ENCODE measurements at places on chromosomes 1 and 21.

- no peak for DNase-seq
These were observed 186.8 kb downstream of the PBX1 start for GRCh38 chr1:164745736-164746135.

DNA sequence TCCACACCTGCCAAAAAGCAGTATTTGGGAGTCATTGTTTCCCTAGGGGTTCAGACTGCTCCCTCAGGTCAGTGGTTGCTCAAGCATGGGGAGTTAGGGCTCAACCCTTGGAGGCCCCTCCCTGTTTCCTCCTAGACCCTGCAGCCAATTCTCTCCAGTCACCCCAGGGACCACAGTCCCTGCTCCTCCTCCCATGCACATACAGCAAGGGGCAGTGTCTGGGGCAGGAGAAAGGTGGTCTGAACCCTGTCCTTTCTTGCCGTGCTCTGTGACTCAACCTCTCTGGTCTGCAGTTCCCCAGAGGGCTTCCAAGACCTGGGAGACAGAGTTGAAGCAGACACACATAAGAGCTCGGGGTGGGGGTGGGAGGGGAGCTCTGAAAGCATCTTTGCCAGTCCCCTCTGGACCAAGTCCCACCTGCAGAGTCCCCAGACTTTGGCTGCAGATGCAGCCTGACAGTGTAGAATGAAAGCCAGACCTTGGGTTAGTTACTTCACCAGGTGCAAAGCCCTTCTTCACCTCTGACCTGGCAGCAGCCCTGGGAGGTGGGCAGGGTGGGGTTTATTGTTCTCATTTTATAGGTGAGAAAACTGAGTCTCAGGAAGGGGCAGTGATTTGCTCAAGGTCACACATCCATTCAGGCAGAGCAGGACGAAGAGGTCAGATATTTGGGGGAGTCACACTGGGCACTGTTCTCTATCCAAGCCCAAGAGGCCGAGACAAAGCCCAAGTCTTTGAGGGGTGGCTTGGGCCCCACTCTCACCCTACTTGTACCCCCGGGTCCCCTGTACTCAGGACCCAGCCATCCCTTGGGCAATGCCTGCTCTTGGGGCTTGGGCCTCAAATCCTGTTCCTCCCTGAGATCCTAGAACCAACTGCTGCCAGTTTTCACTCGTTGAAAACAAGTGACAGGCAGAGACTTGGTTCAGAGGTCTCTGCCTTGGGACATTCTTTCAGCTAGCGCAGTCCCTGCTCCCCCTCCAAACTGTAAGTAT is 748 bp downstream of the PDZK1IP1 start:
- DNase-seq: no peak

- DNase-seq: peak; percentile 83
These were observed 29.5 kb downstream of the AK4 start for GRCh38 chr1:65177457-65177856.

DNA sequence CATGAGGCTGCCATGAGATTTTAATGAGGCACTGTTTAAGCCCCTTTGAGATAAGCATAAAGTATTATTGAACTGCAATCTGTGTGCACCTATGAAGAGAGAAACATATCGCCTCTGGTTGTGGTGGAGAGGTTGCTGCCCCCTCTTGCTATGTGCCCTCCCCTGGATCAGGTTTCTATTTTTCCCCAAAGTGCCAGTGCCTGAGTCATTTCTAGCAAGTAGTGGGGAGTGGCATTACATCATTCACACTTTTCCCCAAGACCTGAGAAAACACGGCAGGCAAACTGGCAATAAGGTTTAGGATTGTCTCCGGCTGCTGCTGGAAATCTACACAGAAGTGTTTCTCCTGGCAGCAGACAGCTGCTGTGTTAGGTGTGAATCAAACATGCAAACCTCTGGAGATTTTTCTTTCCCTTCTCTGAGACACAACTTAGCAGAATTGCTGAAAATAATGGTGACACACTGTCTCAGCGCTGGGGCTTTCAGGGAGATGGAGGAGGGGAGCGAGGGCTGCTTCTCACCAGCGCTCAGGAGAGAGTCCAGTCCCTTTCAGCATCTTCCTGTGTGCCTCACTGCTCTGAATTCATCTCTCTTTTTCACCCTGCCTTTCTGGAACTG is 13.7 kb upstream of the RGS16 start:
- DNase-seq: peak; percentile 65

DNA sequence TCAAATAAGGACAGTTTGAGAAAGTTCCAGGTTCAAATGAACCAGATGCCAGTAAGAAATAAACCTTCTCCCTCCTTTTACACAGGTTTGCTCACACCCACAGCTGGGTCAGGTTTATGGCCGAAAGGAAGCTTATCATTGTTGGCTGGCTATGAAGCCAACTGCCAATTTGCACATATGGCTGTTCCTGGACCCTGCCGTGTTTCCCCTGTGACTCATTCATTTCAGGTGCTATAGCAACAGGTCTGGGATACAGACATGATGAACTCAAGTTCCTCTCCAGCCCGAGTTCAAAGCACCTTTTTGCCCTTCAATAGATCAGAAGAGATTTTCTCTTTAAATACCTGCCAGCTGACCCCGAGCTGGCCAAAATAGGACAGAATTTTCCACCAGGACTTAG is 134.4 kb upstream of the SMYD2 start:
- DNase-seq: no peak

DNA sequence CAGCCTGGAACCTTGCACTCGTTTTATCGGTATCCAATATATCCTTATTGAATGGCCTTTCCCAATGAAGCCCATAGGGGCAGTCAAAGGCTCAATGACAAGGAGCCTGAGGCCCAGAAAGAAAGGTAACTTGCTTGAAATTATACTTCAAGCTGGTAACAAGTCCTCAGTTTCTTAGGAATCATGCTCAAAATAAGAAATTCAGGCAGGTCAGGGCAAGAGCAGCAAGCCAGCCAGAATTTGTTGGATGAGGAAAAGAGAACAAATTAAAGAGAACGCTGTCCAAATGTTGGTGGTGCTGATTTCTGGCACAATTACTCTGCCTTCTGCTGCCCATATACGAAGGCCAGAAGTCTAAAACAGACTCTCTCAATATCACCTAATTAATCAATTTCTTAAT is 77.6 kb downstream of the DDX20 start:
- DNase-seq: no peak

- DNase-seq: peak; percentile 58
These were observed 3.3 kb downstream of the CNST start for GRCh38 chr1:246569248-246570238.

DNA sequence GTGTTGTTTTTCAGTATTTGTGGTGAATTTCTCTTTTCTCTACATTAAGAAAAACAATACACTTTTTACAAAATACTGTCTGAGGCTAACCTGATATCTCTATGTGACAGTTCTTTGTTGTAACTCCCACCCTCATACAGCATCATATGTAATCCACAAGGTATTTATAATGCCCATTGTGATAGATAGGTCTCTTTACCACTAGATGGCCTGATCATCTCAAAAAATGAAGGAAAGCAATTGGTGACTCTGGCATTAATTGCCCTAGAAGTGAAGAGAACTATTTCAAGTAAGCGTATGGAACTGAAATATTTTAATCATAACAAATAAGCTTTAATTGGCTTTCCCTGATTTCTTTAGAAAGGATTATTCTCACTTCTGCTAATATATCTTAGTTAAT is 36.2 kb upstream of the HFM1 start:
- DNase-seq: peak; percentile 7

GRCh38 chr1:78641558-78641957 is 8.1 kb upstream of the IFI44 start:
- DNase-seq: no peak

DNA sequence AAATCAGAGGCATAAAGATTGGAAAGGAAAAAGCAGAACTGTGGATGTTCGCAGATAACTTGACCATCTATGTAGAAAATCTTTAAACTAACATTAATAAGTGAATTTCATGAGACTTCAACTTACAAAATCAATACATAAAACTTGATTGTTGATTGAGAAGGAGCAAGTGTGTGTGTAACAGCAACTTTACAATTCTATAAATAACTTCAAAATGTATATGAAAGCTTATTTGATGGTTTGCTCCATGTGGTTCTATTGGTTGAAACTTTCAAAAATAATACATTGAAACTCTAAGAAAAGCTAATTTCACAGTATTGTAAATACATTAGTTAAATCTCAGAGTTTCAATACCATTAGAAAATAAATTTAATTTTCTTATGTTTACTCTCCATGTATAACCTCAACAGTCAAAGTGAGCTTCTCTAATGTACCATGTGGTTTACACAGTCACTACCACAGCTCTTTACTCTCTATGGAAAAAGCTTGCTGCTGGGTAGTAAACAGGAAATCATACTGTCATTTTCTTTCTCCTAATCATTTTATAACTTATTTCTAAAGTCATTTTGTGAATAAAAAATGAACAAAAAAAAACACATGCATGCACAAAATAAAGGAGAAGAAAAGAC is 12.0 kb downstream of the AKT3 start:
- no peak for DNase-seq

DNA sequence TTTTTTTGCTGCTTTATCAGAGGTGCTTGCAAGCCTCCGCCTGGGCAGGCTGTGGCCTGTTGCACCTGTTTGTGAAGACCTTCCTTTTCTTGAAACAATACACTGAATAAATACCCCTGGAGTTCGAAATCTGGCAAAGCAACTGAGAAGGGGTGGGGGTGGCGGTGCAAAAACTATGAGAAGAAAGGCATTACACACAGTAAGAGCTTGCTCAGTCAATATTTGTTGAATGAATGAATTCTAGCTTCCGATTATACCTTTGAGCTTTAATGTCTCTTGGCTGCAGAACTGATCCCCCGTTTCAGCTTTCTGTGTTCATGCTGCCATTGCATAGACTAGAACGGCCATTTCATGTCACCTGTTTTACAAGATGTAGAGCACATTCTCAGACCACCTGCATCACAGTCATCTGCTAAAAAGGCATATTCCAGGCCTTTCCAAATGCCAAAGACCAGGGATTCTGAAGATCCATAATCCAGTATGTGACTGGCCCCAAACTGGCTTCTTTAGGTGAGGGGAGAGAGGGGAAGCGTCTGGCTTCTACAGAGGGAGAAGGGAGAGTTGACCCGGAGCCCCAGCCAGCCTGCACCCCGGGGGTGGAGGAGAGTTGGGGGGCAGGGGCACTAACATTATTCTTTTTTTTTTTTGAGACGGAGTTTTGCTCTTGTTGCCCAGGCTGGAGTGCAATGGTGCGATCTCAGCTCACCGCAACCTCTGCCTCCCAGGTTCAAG is 111.5 kb downstream of the ETS2 start:
- DNase-seq: no peak

GRCh38 chr1:168235548-168235885 is 9.7 kb downstream of the SFT2D2 start:
- no peak for DNase-seq

DNA sequence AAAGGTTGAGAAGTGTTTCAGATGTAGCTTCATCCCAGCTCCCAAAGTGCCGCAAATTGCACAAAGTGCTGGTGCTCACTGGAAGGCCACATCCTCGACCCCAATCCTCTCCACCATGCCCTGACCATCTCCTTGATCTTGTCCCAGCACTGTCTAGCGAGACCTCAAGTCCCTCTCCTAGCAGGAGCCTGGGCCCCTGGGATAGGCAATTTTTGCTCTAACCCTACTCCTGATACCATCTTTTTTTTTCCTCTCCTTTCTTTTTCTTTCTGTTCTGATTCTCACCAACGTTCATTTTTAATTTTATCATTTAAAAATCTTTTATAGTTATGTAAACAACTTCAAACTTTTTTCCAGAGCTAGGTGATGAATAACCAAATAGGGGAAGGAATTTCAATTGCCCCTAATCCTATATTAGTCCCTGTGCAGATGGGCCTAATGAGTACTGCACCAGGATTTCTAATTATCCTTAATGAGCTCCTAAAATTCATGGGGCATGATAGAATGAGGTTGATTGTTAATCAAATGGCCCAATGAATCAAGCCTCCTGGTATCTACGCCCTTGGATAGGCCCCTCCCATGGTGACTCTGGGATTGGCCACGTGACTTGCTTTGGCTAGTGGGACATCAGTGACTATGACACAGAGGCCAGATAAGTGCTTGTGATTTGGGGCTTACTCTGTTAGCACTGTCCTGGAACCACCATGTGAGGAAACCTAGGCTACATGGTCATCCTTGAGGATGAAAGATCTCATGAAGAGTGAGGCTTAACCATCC is 41.5 kb upstream of the TENT5B start:
- DNase-seq: no peak

DNA sequence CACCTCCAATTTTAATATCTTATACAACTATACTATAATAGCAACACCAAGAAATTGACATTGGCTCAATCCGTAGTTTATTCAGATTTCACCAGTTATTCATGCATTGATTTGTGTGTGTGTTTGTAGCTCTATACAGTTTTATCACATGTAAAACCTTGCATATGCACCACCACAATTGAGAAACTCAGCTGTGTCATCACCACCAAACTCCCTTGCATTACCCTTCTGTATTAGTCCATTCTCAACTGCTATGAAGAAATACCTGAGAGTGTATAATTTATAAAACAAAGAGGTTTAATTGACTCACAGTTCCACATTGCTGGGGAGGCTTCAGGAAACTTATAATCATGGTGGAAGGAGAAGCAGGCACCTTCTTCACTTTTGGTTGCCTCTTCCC is 162.1 kb downstream of the PATJ start:
- DNase-seq: no peak

DNA sequence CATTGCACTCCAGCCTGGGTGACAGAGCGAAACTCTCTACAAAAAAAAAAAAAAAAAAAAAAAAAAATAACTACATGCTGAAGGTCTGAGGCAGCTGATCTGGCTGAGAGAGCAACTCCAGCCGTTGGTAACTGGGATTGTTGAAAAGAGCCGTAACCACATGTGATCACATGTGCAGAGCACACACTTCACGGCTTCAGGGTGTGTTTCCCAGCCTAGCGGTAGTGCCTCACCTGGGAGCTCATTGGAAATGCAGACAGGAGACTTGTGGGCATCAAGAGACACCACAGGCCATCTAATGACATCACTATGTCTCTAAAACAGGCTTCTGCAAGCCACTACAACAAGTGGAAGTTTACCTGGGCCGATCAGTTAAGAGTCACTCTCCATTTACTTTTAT is 11.8 kb upstream of the OTUD7B start:
- no peak for DNase-seq

Measured in fibroblast of skin of right biceps (primary cell).